ENCODE measurements at places on chromosomes 6 and 20.

GRCh38 chr6:41716516-41717391 is 18.7 kb downstream of the TFEB start:
- DNase-seq, result no peak

- no peak for DNase-seq
Observed at GRCh38 chr6:107413966-107414645, 45.3 kb downstream of the PDSS2 start.

DNA sequence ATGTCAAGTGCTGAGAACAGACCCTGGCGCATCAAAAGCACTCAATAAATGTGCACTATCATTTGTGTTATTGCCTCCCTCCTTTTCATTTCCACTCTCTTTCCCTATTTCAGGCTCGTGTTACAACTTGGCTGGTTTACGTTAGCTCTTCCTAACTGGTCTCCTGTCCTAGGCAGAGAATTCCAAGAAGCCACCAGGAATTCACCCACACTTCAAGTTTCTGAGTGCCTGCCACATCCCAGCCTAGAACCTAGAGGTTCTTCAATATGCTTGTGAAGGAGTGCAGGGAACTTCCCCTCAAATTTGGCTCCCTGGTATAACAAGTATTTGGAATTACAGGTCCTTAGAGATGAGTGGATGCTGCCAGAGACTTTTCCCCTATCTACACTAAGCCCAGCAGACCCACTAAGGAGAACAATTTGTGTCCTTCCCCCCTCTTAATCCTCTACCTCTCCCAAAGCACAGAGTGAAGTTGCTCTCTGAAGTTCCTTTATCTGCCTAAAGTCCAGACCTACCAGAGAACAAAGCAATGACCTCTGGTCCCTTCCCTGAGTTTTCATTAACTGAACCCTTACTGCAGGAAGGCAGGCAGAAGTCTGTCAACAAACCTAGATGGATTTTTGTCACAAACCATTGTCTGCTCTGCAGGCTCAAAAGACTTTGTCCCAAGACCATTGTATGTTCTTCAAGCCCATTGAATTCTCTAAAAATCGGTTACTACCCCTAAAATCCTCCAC is 201.6 kb upstream of the JARID2 start:
- DNase-seq, result no peak

- peak; percentile 75 for DNase-seq
Observed at GRCh38 chr20:23050847-23051627, 1.6 kb upstream of the THBD start.

- DNase-seq, result peak; percentile 1
Observed at GRCh38 chr6:169968541-169969270, 217.3 kb downstream of the ERMARD start.

DNA sequence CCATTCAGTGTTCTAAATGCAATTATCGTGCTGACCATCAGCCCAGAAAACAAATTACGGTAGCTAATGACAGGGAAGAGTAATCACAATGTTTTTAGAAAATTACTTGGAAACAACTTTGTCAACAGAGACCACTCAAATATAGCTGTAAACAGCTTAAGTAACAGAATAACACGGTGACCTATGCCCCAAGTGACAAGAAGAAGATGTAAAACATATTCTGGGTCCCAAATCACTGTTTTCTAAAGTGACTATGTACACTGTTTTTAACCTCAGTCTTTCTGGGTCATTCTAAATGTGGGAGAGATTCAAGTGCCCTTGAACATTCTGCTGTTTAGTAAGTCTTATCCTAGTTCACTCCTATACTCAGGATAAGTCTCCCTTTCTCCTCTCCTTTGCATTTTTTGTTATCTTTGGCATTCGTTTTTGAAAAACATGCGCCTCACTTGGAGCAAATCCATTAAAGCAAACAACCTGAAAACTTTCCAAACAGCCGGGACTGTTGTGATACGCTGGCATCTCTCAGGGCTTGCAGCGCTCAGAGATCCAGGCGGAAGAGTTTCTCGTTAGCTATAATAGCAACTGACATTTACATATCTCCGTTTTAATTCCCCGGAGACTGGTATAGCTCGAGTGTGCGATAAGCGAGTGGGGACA is 114.5 kb upstream of the SOX4 start:
- no peak for DNase-seq

DNA sequence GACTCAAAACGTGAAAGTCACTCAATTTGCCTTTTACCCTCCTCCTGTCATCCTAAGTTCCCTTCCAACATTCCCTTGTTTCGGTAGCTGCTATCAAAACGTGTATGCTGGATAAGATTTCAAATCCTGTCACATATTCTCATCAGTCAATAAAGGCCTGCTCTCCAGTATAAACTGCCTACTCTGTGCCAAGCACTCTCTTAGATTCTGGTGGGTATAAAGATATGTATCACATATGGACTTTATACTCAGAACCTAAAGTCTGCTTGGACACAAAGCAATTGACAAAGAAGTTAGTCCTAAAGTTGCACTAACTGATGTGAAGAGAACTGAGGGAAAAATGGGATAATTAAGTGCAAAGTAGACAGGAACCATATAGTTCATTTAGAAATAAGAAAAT is 476.6 kb upstream of the MARCKS start:
- DNase-seq, result no peak

DNA sequence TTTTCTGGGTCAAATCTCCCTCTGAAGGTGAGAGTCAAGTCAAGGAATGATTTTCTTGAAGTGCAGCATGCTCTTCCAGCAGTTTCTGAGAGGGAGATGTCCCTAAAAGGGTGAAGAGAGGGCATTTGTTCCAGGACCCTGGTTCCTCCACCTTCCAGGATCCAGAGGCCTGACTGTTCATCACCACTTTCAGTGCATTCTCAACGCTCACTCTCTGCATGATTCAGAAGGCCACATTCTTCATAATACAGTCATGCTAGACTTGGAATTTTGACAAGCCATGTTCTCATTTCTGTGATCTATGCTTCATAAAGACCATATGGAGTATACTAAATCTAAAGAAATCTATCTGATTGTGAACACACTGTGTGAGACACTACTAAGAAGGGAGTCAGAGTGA is 85.1 kb downstream of the PDE7B start:
- DNase-seq, result no peak

- no peak for DNase-seq
Observed at GRCh38 chr6:83546636-83547035, 34.3 kb downstream of the PRSS35 start.

DNA sequence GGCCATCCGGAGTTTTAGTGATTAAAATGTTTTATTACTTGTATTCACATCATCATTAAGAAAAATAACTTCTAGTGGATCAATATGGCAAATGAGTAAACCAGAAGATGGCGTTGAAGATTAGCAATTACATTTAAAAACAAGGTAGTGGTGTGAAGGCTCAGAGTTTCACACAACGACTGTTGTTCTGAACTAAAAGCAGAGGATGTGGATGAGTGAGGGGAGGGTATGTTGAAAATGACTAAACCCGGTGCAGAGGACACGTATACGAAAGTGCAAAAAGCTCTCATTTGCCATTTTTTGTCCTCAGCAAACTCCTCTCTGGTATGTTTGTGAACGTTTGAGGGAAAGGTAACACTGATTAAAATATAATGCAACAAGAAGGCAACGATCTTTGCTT is 1.9 kb upstream of the IRF4 start:
- DNase-seq, result no peak

DNA sequence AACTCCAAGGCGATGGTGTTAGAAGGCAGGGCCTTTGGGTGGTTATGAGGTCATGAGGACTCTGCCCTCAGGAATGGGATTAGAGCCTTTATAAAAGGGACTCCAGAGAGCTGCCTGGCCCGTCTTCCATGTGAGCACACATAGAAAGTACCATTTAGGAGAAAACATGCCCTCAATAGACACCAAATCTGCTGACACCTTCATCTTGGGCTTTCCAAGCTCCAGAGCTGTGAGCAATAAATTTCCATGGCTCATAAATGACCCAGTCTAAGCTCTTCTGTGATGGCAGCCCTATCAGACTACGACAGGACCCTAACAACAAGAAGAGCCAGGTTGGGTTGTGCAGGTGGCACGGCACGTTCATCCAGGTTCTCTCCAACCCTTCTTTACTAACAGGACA is 189.5 kb downstream of the CDH4 start:
- no peak for DNase-seq

DNA sequence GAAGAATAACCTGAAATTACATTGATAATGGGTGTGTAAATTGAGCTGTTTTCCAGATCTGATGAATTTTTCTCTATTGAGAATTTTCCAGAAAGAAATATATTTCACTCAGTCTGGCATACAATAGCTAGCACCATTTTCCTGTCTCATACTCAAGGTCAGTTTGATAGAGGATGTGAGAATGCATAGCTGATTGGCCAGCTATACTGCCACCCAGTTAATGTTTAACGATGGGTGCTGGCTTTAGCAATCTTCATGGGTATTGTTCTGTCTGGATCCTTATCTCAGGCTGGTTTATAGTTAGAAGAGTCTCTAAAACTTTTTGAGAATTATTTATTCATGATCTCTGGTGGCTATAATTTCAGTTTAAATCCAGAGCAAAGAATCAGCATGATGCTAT is 147.4 kb downstream of the HDGFL1 start:
- DNase-seq, result no peak

GRCh38 chr6:164243012-164243610 is 828.6 kb downstream of the QKI start:
- no peak for DNase-seq

DNA sequence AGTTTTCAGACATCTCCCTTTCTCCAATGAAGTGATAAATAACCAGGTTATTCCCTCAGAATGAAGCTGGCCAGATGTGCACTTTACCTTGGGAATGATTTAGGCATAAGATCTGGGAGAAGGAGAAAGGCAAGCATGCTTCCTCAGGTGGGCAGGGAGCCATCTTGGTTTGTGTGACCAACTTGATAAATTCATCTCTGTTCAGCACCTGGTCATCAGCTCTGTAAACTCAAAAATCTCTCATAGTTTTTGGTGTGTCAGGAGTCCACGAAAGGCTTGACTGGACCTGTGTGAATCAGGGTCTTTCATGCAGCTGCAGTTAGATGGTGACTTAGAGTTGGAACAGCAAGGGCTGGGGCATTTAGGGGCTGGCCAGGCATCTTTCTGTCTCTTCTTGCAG is 24.5 kb downstream of the ENPP1 start:
- DNase-seq, result no peak

DNA sequence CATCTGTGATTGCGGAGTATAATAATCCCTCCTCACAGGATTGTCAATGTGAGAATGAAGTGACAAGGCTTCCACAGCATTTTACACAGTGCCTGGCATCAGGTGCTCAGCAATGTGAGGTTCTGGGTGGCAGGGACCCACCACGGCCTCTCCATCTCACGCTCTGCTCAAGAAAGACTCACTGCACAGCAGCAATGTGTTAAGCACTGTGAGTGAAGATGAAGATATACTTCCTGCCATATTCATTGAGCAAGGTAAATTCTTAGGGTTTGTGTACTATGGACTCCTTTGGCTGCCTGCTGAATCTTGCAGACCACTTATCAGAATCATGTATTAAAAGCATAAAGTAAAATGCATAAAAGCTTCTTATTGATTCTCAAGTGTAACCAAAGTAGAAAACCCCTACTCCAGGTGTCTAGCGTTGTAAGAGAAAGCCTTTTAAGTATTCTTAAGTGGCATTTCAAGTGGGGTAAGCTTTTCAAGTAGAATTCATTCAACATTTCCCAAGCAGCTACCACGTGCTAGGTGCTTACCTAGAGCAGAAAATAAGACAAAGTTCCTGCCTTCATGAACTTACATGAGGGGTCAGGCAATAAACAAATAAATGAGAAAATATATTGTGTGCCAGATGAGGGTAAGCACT is 17.0 kb upstream of the MEP1A start:
- no peak for DNase-seq

- no peak for DNase-seq
Observed at GRCh38 chr20:52974179-52974594, 2.0 kb downstream of the TSHZ2 start.

- DNase-seq, result no peak
Observed at GRCh38 chr20:47243532-47244305, 112.8 kb downstream of the ZMYND8 start.

DNA sequence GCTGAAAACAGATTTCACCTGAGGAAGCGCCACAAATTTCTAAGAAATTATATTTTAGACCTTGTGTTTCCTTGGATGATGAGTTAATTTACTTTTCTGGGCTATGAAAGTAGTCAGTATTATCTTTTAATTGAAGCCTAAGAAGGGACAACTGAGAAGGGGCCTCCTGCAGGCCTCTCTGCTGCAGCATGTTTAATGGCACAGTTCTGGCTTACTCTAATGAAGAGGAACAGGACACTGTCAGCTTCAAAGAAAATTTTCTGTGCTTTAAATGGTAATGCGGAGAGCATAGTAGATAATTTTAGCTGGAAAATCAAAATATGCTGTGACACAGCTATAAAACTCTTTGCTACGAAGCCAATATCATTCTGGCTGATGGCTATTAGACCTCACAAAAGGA is 167.4 kb downstream of the HDGFL1 start:
- DNase-seq, result no peak

DNA sequence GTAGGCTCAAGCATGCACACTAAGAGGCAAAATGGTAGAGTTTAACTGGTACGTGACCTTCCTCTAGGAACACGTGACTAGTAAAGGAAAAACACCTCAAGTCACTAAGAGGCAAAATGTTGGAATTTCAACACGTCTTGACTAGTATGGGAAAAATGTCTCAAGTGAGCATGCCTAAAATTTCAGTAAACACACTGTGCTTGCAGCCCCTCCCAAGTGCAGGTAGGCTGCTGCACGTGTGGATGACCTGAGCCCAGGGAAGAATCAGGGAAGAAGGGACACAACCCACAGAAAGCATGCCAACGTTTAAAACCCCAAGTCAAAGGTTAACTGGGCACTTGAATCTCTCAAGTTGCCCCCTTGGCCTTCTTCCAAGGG is 162.2 kb downstream of the TENT5A start:
- DNase-seq, result no peak

DNA sequence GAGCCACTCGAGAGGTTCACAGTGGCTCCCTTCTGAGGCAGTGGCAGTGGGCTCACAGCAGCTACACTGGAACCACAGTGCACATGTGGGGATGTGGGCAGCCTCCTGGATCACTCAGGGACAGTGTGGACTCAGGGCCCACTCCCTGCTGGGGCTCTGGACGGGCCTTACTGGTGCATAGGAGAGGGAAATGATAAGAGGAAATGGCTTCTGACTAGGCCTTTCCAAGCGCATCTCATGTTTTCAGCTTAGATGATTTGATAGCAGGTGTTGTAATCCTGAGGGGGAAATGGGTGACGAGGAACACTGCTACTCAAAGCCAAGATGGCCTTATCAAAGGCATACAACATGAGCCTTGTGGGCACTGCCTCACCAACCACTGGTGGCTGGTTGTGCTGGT is 44.0 kb downstream of the PANK2 start:
- DNase-seq, result no peak

DNA sequence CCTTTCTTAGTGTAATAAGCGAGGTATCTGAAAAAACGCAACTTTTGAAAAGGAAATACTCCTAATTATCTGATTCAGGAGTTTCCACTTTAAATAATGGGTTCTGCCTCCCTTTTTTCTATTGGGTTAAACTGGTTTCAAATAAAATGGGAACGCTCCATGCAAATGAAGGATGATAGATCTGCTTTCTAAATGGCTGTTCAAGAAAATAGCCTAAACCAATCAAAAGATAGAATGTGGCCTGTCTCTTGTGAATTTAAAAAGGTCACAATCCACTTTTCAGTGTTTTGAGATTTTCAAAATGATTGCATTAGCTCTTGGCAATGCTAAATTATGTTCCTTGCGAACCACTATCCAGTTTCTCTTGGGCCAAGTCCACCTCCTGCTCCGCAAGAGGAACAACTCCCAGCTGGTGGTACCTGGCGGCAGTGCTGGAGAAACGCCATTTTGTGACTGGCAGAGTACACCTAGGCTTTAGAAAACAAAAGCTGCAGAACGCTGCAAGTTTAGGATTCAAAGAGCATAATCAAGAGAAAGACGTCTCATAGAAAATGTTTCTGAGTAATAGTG is 56.7 kb downstream of the TRIM38 start:
- DNase-seq, result no peak

- DNase-seq, result no peak
Observed at GRCh38 chr20:24096264-24096663, 107.7 kb upstream of the GGTLC1 start.
